ENCODE measurements at places on chromosomes 16 and 17.
A peak's percentile ranks its signal among the peaks of the same experiment; 100 is the strongest.

- no peaks in the 10 kb centered on the region for H3K27me3 ChIP-seq
- no peak for DNase-seq
- no peaks in the 10 kb centered on the region for H3K36me3 ChIP-seq
- no peak overlapping the region for H3K4me3 ChIP-seq
These were observed 552.3 kb downstream of the TOX3 start for GRCh38 chr16:51994597-51994996.

GRCh38 chr16:80058214-80058613, 457.7 kb upstream of the MAF start:
- H3K27ac ChIP-seq = peak overlapping the region; percentile 67
- H3K4me3 ChIP-seq = no peak overlapping the region
- no peaks in the 10 kb centered on the region for H3K27me3 ChIP-seq
- peaks cover 24% of the 10 kb centered on the region for H3K4me1 ChIP-seq
- H3K36me3 ChIP-seq = no peaks in the 10 kb centered on the region
- DNase-seq = peak; percentile 70

DNA sequence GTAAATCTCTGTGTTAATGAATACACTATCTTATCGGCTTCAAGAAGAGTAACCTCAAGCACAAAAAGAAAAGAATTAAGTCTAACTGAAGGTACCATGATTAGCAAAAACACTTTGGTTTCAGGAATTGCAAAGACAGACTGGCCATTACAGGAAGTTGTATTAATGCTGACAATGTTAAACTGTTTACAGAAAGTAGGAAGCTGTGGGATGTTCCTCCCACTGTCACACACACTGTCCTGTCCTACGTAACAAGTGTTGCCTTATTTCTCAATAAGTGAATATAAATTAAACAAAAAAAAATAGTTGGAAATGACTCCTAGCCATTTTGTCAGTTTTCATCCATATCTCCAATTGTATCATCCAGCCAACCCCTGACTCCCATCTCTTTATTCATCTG, 8.6 kb downstream of the GNA13 start:
- H3K4me1 ChIP-seq = peaks cover 62% of the 10 kb centered on the region
- H3K27me3 ChIP-seq = no peaks in the 10 kb centered on the region
- H3K4me3 ChIP-seq = no peak overlapping the region
- no peak for DNase-seq
- peak overlapping the region; percentile 38 for H3K27ac ChIP-seq

- no peaks in the 10 kb centered on the region for H3K36me3 ChIP-seq
- no peak overlapping the region for H3K27ac ChIP-seq
- H3K4me1 ChIP-seq = no peaks in the 10 kb centered on the region
- no peak for DNase-seq
- no peak overlapping the region for H3K4me3 ChIP-seq
These were observed 16.7 kb upstream of the SYT17 start for GRCh38 chr16:19151310-19151709.

GRCh38 chr17:79457889-79458288, 153.0 kb downstream of the RBFOX3 start:
- H3K4me3 ChIP-seq = no peak overlapping the region
- H3K27ac ChIP-seq = no peak overlapping the region
- peaks cover 16% of the 10 kb centered on the region for H3K27me3 ChIP-seq
- no peak for DNase-seq
- no peaks in the 10 kb centered on the region for H3K36me3 ChIP-seq

DNA sequence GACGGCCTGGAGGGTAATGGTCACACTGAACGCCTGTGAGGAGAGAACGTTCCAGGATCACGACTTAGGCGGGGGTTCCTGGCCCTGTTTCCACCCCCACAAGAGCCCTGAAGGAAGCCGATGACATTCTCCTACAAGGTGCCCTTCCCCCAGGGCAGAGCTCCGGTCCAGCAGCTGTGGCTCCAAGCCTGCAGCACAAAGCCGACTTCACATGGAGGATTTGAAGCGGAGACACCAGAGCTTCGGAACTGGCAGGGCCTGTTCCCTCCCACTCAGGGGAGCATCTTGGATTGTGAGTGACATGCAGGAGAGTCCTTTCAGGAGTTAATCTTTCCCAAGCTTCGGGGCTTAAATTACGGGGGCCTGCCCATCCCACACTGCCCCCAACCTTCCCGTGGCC, 5.0 kb downstream of the FADS6 start:
- no peaks in the 10 kb centered on the region for H3K36me3 ChIP-seq
- H3K4me1 ChIP-seq = peaks cover 10% of the 10 kb centered on the region
- H3K27me3 ChIP-seq = peaks cover 31% of the 10 kb centered on the region
- no peak overlapping the region for H3K27ac ChIP-seq
- no peak overlapping the region for H3K4me3 ChIP-seq
- DNase-seq = no peak

- H3K36me3 ChIP-seq = no peaks in the 10 kb centered on the region
- H3K27ac ChIP-seq = no peak overlapping the region
- DNase-seq = no peak
- no peaks in the 10 kb centered on the region for H3K27me3 ChIP-seq
- H3K4me3 ChIP-seq = no peak overlapping the region
These were observed 228.3 kb upstream of the WSCD1 start for GRCh38 chr17:5841862-5842261.

DNA sequence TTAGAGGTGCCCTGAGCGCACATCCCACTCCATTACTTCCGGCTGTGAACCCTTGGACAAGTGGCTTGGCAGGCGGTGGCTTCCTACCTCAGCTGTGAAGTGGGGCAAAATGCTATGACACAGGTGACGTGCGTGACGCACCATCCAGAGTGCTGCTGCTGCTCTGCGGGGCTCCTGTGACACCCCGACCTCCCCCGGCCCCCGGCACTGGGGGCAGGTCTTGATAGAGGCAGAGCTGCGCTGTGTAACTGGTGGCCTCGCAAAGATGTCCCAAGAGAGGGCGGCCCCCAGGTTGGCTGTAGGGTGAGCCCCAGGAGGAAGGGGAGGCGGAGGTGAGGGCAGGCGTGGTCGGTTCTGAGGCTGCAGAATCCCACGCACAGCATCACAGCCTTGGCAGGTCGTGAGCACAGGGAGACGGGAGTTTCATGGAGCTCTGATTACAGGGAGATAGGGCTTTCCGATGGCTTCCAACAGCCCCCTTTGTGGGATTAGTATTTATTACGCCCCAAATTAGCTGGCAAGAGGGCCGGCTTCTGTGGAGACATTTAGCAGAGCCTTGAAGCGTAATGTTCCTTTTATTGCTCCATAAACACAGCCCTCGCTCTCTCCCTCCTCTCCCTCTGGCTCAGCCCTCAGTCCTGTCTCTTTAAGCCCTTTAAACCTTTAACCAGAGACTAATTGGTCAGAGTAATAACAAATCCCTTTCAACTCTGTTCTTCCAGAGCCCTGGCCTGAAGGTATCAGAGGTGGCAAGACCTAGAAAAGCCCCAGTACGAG, 328.1 kb downstream of the C16orf95 start:
- H3K36me3 ChIP-seq = no peaks in the 10 kb centered on the region
- peaks cover 59% of the 10 kb centered on the region for H3K27me3 ChIP-seq

DNA sequence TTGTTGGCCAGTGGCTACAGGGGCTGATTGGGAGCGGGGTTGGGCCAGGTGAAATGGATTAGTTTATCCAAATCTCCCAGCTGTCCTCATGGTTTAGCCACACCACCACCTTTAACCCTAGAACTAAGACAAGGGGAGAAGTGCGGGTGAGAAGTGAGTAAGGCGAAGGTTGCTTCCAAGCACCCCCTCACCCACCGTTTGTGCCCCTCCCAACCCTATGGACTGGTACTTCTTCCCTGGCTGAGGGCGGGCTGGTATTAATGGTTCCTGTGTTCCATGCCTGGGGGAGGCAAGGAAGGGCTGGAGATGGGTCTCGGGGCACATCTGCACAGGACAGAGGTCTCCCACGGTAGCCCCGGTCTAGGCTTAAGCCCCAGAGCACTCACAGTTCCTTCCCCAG, 25.1 kb downstream of the NT5M start:
- H3K4me1 ChIP-seq = no peaks in the 10 kb centered on the region
- no peak overlapping the region for H3K4me3 ChIP-seq
- H3K36me3 ChIP-seq = peaks cover 3% of the 10 kb centered on the region
- no peaks in the 10 kb centered on the region for H3K27me3 ChIP-seq

- H3K27ac ChIP-seq = peak overlapping the region; percentile 95
- peak overlapping the region; percentile 68 for H3K4me3 ChIP-seq
- peaks cover 79% of the 10 kb centered on the region for H3K4me1 ChIP-seq
- H3K27me3 ChIP-seq = no peaks in the 10 kb centered on the region
- no peak for DNase-seq
These were observed 2.8 kb downstream of the TRAF4 start for GRCh38 chr17:28746611-28747050.

GRCh38 chr16:35450648-35451047, 1991.2 kb downstream of the TP53TG3F start:
- H3K27ac ChIP-seq = no peak overlapping the region
- DNase-seq = no peak
- H3K36me3 ChIP-seq = no peaks in the 10 kb centered on the region
- no peaks in the 10 kb centered on the region for H3K4me1 ChIP-seq
- no peaks in the 10 kb centered on the region for H3K27me3 ChIP-seq
- H3K4me3 ChIP-seq = no peak overlapping the region

GRCh38 chr16:24875466-24875865, 29.7 kb downstream of the SLC5A11 start:
- no peaks in the 10 kb centered on the region for H3K27me3 ChIP-seq
- no peak overlapping the region for H3K4me3 ChIP-seq
- H3K36me3 ChIP-seq = no peaks in the 10 kb centered on the region
- no peak for DNase-seq
- no peak overlapping the region for H3K27ac ChIP-seq

DNA sequence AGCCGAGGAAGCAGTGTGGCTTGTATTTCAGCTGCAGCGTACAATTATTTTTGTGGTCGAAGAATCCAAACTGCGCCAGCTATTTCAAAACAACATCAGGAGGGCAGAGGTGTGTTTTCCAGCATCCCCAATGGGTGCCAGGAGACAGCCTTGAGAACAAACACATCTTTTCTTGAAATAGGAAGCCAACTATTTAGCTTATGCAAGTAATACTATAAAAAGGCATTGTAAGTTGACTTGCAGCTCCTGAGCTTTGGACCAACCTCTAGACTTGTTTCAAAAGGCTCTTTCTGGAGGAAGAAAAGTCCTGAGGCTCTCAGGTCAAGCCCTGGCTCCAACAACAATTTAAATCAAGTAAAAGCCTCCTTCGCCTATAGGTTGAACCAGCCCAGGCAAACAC, 86.6 kb upstream of the HNF1B start:
- peaks cover 8% of the 10 kb centered on the region for H3K4me1 ChIP-seq
- no peaks in the 10 kb centered on the region for H3K36me3 ChIP-seq
- H3K27ac ChIP-seq = no peak overlapping the region
- H3K27me3 ChIP-seq = peaks cover 14% of the 10 kb centered on the region
- H3K4me3 ChIP-seq = no peak overlapping the region
- DNase-seq = peak; percentile 38

- H3K36me3 ChIP-seq = no peaks in the 10 kb centered on the region
- no peak overlapping the region for H3K27ac ChIP-seq
- no peak overlapping the region for H3K4me3 ChIP-seq
- DNase-seq = no peak
- H3K4me1 ChIP-seq = no peaks in the 10 kb centered on the region
- H3K27me3 ChIP-seq = no peaks in the 10 kb centered on the region
These were observed 5.4 kb downstream of the PDILT start for GRCh38 chr16:20399185-20399584.

DNA sequence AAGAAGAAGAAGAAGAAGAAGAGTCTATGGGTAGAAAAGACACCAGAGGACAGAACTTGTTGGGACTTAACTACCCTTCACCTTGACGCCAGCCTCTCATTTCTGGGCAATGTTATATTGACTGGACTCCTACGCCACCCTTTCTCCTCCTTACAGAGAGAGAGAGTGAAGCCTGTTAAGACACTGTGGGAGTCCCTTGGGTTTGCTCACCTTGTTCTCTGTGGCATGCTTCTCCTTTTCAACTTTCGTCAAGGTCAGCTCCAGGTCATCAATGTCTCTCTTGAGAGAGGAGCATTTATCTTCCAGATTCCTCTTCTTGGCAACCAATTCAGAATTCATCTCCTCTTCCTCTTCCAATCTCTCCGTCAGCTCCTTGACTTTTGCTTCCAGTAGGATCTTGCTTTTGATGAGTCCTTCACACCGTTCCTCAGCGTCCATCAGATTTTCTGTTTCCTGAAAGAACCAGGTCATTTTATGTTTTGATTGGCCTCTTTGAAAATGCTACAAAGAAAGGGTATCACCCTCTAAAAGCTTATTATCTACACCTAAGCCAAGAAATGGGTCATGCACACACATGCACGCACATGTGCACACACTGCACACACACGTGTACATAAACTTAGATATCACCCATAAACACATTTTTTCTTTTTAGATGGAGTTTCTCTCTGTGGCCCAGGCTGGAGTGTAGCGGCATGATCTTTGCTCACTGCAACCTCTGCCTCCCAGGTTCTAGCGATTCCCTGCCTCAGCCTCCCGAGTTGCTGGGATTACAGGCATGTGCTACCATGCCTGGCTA, 48.8 kb downstream of the MYH13 start:
- H3K36me3 ChIP-seq = no peaks in the 10 kb centered on the region
- no peaks in the 10 kb centered on the region for H3K27me3 ChIP-seq

GRCh38 chr17:48378708-48379392, 51.2 kb downstream of the SKAP1 start:
- no peak overlapping the region for H3K27ac ChIP-seq
- H3K4me1 ChIP-seq = no peaks in the 10 kb centered on the region
- no peak for DNase-seq

DNA sequence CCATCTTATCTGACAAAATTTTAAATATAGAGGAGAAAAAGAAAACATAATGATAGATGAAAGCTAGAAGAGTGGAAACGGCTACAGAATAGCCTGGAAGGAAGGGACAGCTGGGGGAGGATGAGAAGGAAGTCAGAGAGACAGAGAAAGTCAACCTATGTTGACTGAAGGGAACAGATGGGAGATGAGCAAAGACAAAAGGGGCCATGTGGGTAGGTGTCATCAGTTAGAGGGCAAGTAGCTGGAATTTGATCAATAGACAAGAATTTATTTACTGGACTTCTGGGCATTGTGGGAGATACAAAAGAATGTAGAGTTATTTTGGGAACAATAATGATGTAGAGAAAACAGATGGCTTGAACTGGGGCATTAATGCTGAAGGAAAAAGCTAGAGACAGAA, 194.4 kb downstream of the ANKFN1 start:
- H3K4me3 ChIP-seq = no peak overlapping the region
- H3K27ac ChIP-seq = no peak overlapping the region
- DNase-seq = no peak
- H3K4me1 ChIP-seq = no peaks in the 10 kb centered on the region
- H3K36me3 ChIP-seq = no peaks in the 10 kb centered on the region

- H3K4me3 ChIP-seq = no peak overlapping the region
- H3K36me3 ChIP-seq = no peaks in the 10 kb centered on the region
- no peak for DNase-seq
- H3K27ac ChIP-seq = no peak overlapping the region
- no peaks in the 10 kb centered on the region for H3K4me1 ChIP-seq
These were observed 369.8 kb downstream of the UTP18 start for GRCh38 chr17:51630101-51630671.

Data from suprapubic skin (tissue), 4 donors.